Cortex of kidney (tissue), 1 donor: ENCODE measurements at places on chromosomes 6 and 20.

DNA sequence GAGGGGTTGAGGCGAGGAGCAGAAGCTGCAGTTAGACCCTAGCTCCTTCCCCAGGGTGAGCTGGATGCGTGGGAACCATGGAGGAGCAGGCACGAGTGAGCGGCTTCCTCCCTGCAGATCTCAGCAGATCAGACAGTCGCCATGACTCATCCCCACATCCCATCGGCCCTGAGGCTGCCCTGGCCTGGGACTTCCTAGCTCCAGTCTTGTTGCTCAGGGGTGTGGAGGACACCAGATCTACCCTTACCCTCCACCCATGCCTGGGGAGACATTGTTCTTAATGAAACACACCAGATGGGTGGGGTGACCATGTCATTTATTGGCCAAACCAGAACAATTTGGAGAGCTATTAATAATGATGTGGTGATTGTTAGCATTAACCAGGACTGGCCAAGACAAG is 36.3 kb upstream of the TGM2 start:
- DNase-seq: no peak

DNA sequence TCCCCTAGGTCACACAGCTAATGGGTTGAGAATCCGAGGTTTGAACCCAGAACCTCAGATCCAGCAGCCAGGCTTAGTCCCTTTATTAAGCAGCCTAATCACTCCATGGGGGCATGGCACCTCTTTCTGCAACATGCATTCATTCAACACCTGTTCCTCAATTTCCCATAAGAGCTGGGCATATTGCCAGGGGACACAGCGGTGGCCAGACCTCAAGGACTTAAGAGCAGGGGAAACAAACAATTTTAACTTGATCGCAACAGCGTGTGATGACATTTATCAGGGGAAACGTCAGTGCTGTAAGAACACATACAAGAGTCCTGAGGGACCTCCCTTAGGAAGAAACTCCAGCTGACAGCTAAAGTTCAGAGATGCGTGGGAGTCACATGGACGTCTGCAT is 267.4 kb upstream of the CDH4 start:
- DNase-seq: no peak

- no peak for DNase-seq
Measured at GRCh38 chr6:134063121-134063965, 10.9 kb upstream of the SLC2A12 start.

DNA sequence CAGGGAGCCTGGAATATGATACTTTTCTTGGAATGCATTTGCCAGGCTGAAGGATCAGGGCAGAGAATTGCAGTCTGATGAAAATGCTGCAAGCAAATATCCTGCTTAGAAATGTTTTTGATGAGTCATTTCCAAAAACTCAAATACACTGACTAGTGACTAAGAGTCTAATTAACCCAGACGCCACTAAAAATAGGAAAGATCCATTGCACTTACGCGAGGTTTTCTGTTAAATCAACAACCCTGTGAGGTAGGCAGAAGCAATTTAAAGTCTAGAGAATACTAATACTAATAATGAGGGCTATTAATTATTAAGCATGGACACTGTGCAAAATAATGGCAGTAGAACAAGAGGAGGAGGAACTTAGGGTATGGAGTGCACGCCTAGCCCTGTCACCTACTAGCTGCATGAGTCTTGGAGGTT is 130.1 kb upstream of the DOK5 start:
- DNase-seq: no peak

DNA sequence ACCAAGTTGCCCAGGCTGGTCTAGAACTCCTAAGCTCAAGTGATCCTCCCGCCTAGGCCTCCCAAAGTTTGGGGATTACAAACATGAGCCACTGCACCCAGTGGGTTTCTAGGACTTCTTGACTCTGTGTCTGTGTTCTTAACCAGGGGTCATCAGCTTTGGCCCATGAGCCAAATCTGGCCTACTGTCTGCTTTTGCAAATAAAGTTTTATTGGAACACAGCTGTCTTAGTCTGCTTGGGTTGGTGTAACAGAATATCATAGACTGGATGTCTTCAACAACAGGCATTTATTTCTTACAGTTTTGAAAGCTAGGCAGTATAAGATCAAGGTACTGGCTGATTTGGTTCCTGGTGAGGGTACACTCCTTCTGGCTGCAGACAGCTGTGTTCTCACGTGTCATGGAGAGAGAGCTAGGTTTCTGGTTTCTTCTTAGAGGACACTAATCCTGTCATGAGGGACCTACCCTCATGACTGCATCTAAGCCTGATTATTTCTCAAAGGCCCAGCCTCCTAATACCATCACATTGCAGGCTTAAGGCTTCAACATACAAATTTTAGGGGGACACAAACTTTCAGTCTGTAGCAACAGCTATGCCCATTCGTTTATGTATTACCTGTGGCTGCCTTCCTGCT is 23.3 kb downstream of the ARFGEF2 start:
- DNase-seq: no peak

DNA sequence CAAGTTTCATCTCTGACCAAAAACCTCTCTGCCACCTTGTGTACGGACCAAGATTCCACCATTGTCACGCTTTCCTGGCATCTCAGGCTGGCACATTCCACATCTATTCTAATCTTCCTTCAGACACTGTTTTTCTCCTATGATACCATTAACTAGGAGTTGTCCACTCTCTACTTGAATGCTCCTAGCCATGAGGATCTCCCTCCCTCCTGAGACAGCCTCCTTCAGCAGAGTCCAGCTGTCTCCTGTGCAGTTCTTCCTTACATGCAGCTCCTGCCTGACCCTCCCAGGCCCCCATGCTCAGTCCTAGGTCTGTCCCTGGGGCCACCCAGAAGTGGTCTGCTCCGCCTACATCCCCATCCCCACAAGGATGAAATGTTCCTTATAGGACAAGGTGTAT is 90.9 kb downstream of the CHMP4B start:
- DNase-seq: no peak

- no peak for DNase-seq
Measured at GRCh38 chr20:35902545-35902941, 51.8 kb downstream of the SCAND1 start.

- DNase-seq: no peak
Measured at GRCh38 chr6:42179945-42180313, 6.8 kb downstream of the GUCA1A start.

DNA sequence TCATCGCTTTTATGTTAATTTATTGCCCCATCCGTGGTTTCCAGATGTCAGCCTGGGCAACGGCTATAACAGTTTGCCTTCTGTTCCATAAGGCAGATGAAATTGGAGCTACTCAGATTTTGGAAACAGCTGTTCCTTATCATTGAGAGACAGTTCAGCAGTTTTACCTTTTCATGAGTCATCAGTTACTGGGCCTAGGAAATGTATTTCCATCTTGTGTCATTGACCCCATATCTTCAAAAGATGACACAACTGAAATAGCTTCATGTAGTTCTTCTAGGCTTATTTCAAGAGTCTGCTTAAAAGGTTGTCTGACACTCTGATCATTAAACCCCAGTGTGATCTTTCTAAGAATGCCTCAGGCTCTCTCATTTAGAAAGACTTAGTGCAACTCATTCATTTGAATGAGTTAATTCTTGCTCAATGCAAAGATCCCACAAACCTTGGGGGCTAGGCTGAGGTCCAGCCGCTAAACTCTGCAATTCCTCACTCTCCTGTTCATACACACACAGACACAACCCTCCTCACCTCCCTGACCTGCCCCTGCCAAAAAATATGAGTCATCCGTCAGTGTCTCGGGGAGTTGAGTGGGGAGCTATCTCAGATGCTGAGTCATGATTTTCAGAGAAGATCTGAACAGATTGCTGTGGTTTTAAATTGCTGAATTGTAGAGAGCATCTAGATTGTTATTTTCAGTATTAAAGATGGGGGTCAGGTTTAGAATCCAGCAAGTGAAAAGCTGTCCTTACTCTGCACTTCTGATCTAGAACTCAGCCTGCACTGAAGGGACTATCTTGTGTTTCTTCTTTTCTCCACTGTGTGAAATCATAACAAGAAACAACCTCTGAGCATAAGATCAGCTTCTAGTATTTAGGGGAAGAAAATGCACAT is 61.8 kb downstream of the RPP40 start:
- DNase-seq: no peak
